Peyer's patch (tissue), 4 donors: ENCODE measurements at places on chromosomes 12 and 14. TPM values are rescaled to one million over a fixed set of nuclear protein-coding genes. Genes with fewer than 3 reads are reported as not detected.
A peak's percentile ranks its signal among the peaks of the same experiment; 100 is the strongest.

The PRR4 gene
- total RNA-seq, result 5.4 TPM

The ATP5F1B gene
- total RNA-seq, result 688 TPM

The CD27 gene
- total RNA-seq, result 20.6 TPM

- no peak for DNase-seq
Measured at GRCh38 chr14:67268426-67269150, 27.4 kb downstream of the PALS1 start.

DNA sequence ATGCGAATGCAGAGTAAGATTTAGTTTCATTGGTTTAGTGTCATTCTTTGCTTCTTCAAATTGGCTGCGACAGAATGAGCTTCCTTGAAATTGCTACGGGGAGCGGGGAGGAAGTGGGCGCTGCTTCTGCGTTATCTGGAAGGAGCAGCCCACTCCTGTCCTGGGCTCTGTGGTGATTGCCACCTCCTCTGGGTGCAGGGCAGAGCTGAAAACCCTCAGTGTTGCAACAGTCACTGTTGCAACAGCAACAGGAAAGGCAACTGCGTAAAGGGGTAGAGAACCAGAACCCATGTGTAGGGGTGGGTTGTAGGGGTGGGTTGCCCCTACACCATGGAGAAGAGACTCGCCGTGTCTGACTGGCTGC, 57.7 kb downstream of the MAX start:
- no peak for DNase-seq

DNA sequence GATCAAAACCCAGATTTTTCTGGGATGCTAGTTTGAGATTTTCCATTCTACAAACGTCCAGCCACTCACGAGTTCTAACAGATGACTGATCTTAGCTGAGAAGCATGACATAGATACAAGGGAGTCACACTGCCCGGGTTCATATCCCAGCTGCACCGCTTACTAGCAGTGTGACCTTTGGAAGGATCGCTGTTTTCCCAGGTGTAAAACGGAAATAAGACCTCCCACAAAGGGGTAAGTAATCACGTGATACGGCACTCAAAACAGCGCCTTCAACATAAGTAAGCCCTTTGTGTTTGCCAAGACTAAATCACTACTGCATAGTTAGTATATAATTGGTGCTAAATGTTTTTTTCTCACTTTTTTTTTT, 624 bp upstream of the PWP1 start:
- no peak for DNase-seq

GRCh38 chr14:105529569-105530284, 3.3 kb downstream of the TMEM121 start:
- DNase-seq, result peak; percentile 39

DNA sequence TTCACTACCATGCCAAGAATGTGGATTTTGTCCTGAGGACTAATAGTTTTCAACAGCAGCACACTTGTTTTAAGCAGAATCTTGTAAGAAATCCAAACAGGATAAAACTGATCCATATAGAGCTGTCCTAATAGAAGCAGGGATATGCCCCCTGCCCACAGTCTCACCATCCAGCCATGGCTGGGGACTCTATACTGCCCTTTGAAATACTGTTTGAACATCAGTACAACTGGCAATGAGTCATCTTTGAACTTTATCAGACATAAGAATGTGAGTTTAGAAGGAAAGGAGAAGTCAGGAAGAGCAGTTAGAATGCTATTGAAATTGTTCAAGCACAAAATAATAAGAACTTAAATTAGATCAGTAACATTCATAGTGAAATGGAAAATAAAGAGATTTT, 3.8 kb upstream of the C12orf42 start:
- DNase-seq, result no peak

GRCh38 chr12:50110762-50111351, 1.2 kb upstream of the COX14 start:
- peak; percentile 73 for DNase-seq

DNA sequence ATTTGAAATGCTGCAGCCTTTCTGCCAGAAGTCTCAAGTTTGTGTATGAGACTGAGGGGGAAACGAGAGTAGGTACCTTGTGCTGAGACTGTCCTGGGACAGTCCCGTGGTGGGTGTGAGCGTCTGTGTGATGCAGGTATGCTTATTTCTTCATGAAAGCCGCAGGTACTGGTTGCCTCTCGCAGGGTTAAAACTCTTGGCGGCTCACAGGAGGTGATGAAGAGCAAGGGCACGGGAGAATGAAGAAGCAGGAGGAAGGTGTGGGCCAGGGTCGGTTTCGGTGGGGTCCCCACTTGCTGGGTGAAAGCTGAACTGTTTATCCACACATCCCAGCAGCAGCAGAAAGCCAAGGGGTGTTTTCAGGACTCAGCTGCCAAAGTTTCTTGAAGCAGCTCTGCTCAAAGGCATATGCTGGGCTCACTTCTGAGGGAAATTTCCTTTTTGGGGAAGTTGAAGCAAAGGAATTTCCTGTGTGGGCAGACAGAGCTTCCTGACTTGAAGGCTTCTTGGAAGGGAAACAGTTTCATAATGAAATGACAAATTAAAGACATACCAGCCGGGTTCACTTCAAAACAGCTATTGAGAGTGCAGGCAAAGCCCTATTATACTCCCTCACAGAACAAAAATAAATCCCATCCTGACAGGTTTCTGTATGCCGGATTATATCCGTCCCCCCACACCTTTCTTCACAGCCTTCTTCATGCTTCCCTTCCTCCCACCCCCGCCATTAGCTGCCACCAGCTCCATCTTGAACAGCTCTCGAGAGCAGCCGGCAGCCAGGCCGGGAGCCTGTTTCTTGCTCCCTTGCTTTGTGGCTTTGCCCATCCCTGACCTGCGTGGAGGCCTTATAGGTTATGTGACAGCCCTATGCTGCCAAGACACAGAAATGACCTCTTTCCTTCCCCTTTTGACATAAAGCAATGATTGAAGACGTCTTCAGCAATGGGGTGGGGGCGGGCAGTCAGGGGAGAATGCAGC, 116.6 kb downstream of the ETV6 start:
- DNase-seq, result peak; percentile 85
